Immature natural killer cell (primary cell): ENCODE measurements at places on chromosomes 11 and 22. TPM values are rescaled to one million over a fixed set of nuclear protein-coding genes. Genes with fewer than 3 reads are reported as not detected.

RAPSN gene
- polyA plus RNA-seq: not detected

OR52H1 gene
- not detected for polyA plus RNA-seq

LRRC74B gene
- polyA plus RNA-seq: not detected

ELMOD1 gene
- polyA plus RNA-seq: not detected

CCDC89 gene
- not detected for polyA plus RNA-seq

CCDC179 gene
- polyA plus RNA-seq: not detected

GRCh38 chr11:86941871-86942599 lies 13.2 kb downstream of the FZD4 start:
- no peak for DNase-seq
- H3K36me3 ChIP-seq: no peaks in the 10 kb centered on the region
- H3K4me1 ChIP-seq: no peaks in the 10 kb centered on the region
- H3K27ac ChIP-seq: no peak overlapping the region
- no peak overlapping the region for H3K4me3 ChIP-seq

- H3K36me3 ChIP-seq: no peaks in the 10 kb centered on the region
- no peaks in the 10 kb centered on the region for H3K27me3 ChIP-seq
- DNase-seq: no peak
- H3K4me3 ChIP-seq: no peak overlapping the region
These were observed 21.4 kb upstream of the FGF3 start for GRCh38 chr11:69840371-69841169.

GRCh38 chr22:21643533-21644357 lies 1.6 kb downstream of the SDF2L1 start:
- H3K4me3 ChIP-seq: peak overlapping the region; percentile 81
- DNase-seq: no peak
- peaks cover 29% of the 10 kb centered on the region for H3K4me1 ChIP-seq
- H3K27ac ChIP-seq: no peak overlapping the region

- peak overlapping the region; percentile 99 for H3K27ac ChIP-seq
- H3K4me1 ChIP-seq: peaks cover 77% of the 10 kb centered on the region
- peaks cover 24% of the 10 kb centered on the region for H3K36me3 ChIP-seq
- no peak overlapping the region for H3K4me3 ChIP-seq
- peaks cover 27% of the 10 kb centered on the region for H3K27me3 ChIP-seq
- no peak for DNase-seq
These were observed 1.7 kb upstream of the IL10RA start for GRCh38 chr11:117984476-117984875.

DNA sequence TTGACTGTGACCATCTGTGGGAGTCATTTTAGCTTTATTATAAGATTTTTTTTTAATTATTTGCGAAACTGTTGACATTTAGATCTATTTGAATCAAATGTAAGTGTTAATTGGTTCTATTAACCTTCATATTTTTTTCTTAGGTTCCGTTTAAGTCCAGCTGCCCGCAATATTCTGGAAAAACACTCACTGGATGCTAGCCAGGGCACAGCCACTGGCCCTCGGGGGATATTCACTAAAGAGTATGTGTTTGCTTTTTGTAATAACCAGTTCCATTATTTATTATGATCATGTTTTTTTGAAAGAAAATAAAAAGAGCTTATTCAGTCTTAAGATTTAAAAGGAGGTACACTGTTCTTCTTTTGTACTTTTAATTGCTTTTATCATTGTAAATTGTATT lies 43.9 kb downstream of the PDHX start:
- H3K4me3 ChIP-seq: no peak overlapping the region
- no peaks in the 10 kb centered on the region for H3K27me3 ChIP-seq
- peaks cover 8% of the 10 kb centered on the region for H3K36me3 ChIP-seq
- no peak for DNase-seq
- no peaks in the 10 kb centered on the region for H3K4me1 ChIP-seq
- no peak overlapping the region for H3K27ac ChIP-seq

- peaks cover 18% of the 10 kb centered on the region for H3K36me3 ChIP-seq
- no peaks in the 10 kb centered on the region for H3K4me1 ChIP-seq
- no peak overlapping the region for H3K4me3 ChIP-seq
- no peak overlapping the region for H3K27ac ChIP-seq
- no peaks in the 10 kb centered on the region for H3K27me3 ChIP-seq
These were observed 46.2 kb upstream of the YWHAH start for GRCh38 chr22:31897842-31898805.

- H3K27me3 ChIP-seq: no peaks in the 10 kb centered on the region
- H3K27ac ChIP-seq: peak overlapping the region; percentile 19
- H3K4me3 ChIP-seq: no peak overlapping the region
- peaks cover 32% of the 10 kb centered on the region for H3K4me1 ChIP-seq
- H3K36me3 ChIP-seq: no peaks in the 10 kb centered on the region
- no peak for DNase-seq
These were observed 18.9 kb downstream of the ARFGAP2 start for GRCh38 chr11:47157805-47158204.

DNA sequence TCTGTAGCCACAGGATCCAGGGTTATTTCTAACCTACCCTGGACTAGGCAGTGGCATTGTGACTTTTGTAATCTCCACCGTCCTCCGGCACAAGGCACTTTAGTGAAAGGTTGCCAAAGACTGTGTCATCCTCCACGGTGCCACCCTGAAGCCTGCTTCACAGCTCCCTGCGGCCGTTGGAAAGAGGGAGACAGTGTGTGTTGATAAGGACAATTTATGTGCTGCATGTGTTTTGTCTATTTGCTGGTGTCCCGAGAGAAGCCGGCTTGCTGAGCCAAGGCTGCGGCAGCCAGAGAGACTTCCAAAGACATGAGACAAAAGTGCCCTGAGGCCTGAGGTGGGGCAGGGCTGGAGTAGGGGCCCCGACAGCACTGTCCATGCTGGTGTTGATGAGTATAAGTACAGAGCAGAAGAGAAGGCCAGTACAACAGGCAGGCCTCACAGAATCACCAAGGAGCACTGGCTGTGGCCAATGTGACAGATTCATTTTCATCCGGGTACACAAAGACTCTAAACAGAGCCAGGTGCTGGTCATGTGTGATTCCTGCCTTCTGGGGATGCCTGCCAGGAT lies 40.9 kb downstream of the GALNT18 start:
- peaks cover 28% of the 10 kb centered on the region for H3K4me1 ChIP-seq
- no peak for DNase-seq
- peaks cover 4% of the 10 kb centered on the region for H3K27me3 ChIP-seq
- no peak overlapping the region for H3K4me3 ChIP-seq

GRCh38 chr11:95103701-95104100 lies 14.1 kb downstream of the ENDOD1 start:
- peaks cover 9% of the 10 kb centered on the region for H3K36me3 ChIP-seq
- no peak overlapping the region for H3K4me3 ChIP-seq
- no peak overlapping the region for H3K27ac ChIP-seq
- no peaks in the 10 kb centered on the region for H3K27me3 ChIP-seq

GRCh38 chr22:22687638-22688500 lies 43.5 kb downstream of the GGTLC2 start:
- no peak overlapping the region for H3K27ac ChIP-seq
- no peaks in the 10 kb centered on the region for H3K27me3 ChIP-seq
- DNase-seq: no peak
- no peaks in the 10 kb centered on the region for H3K36me3 ChIP-seq
- H3K4me3 ChIP-seq: no peak overlapping the region

GRCh38 chr11:8283100-8283464 lies 19.4 kb upstream of the LMO1 start:
- no peak overlapping the region for H3K4me3 ChIP-seq
- no peak overlapping the region for H3K27ac ChIP-seq
- DNase-seq: no peak
- peaks cover 1% of the 10 kb centered on the region for H3K27me3 ChIP-seq

- peak overlapping the region; percentile 29 for H3K4me3 ChIP-seq
- H3K36me3 ChIP-seq: no peaks in the 10 kb centered on the region
- H3K27me3 ChIP-seq: peaks cover 4% of the 10 kb centered on the region
- DNase-seq: peak; percentile 21
- H3K27ac ChIP-seq: no peak overlapping the region
These were observed 3.3 kb upstream of the FXYD2 start for GRCh38 chr11:117827521-117828511.

GRCh38 chr22:49894322-49895054 lies 23.8 kb downstream of the ALG12 start:
- no peak overlapping the region for H3K4me3 ChIP-seq
- no peak for DNase-seq
- peaks cover 31% of the 10 kb centered on the region for H3K36me3 ChIP-seq
- peaks cover 5% of the 10 kb centered on the region for H3K4me1 ChIP-seq
- no peaks in the 10 kb centered on the region for H3K27me3 ChIP-seq

DNA sequence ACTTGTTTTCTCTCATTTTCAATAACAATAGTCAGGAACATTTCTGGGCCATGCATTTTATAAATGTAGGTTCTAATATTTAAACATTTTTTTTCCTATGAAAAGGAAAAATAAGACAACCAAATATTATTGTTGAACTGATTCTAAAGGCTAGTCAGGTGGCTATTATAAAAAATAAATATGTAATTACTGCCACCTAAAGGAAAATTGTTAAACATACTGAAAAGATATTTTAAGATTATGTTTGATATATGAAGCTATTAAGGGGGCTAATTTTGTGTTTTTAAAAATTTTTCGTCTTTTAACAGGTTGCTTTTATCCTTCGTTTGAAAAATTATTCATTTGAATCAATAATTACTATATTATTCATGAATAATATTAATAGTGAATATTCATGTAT lies 62.2 kb upstream of the FDX1 start:
- H3K4me1 ChIP-seq: no peaks in the 10 kb centered on the region
- H3K4me3 ChIP-seq: no peak overlapping the region
- H3K36me3 ChIP-seq: no peaks in the 10 kb centered on the region
- no peak for DNase-seq
